ENCODE measurements at places on chromosomes 5 and 9. TPM values are rescaled to one million over a fixed set of nuclear protein-coding genes. Genes with fewer than 3 reads are reported as not detected.
A peak's percentile ranks its signal among the peaks of the same experiment; 100 is the strongest.

The SELENOP gene
- 11.4 TPM for total RNA-seq

The HAPLN1 gene
- 0.05 TPM for total RNA-seq

The IL5 gene
- not detected for total RNA-seq

The LAMC3 gene
- total RNA-seq: 7.7 TPM

The STPG3 gene
- total RNA-seq: not detected

The FCHO2 gene
- 18.7 TPM for total RNA-seq

The C1QTNF3 gene
- 2.6 TPM for total RNA-seq

The CDH10 gene
- not detected for total RNA-seq

The PRRT1B gene
- total RNA-seq: not detected

The PTPN3 gene
- total RNA-seq: 20.8 TPM

The SPINK5 gene
- total RNA-seq: not detected

The AUH gene
- 29.0 TPM for total RNA-seq

The ADAMTSL2 gene
- not detected for total RNA-seq

The PCDHA9 gene
- not detected for total RNA-seq

- H3K36me3 ChIP-seq: no peaks in the 10 kb centered on the region
- H3K4me3 ChIP-seq: no peak overlapping the region
- no peaks in the 10 kb centered on the region for H3K4me1 ChIP-seq
- H3K27ac ChIP-seq: no peak overlapping the region
Measured at GRCh38 chr5:176578391-176578808, 29.3 kb downstream of the CDHR2 start.

- no peak overlapping the region for H3K27ac ChIP-seq
- no peaks in the 10 kb centered on the region for H3K36me3 ChIP-seq
- no peak overlapping the region for H3K4me3 ChIP-seq
- no peak for DNase-seq
- H3K27me3 ChIP-seq: no peaks in the 10 kb centered on the region
Measured at GRCh38 chr5:172871982-172872381, 37.9 kb downstream of the ERGIC1 start.

- no peak overlapping the region for H3K4me3 ChIP-seq
- no peaks in the 10 kb centered on the region for H3K36me3 ChIP-seq
- no peak overlapping the region for H3K27ac ChIP-seq
- H3K27me3 ChIP-seq: no peaks in the 10 kb centered on the region
- H3K4me1 ChIP-seq: no peaks in the 10 kb centered on the region
- DNase-seq: no peak
Measured at GRCh38 chr5:136094189-136094912, 38.3 kb upstream of the SMAD5 start.

- no peak overlapping the region for H3K4me3 ChIP-seq
- peak; percentile 21 for DNase-seq
- H3K27me3 ChIP-seq: 0 out of 2 replicates have a peak, but pooled peaks cover 4% of the 10 kb centered on the region
- no peak overlapping the region for H3K27ac ChIP-seq
Measured at GRCh38 chr5:156824800-156825199, 25.3 kb upstream of the PPP1R2B start.

- no peak overlapping the region for H3K4me3 ChIP-seq
- H3K27ac ChIP-seq: no peak overlapping the region
- H3K4me1 ChIP-seq: peaks cover 31% of the 10 kb centered on the region
- no peaks in the 10 kb centered on the region for H3K27me3 ChIP-seq
- DNase-seq: no peak
- no peaks in the 10 kb centered on the region for H3K36me3 ChIP-seq
Measured at GRCh38 chr5:102625928-102626327, 127.1 kb upstream of the SLCO6A1 start.

DNA sequence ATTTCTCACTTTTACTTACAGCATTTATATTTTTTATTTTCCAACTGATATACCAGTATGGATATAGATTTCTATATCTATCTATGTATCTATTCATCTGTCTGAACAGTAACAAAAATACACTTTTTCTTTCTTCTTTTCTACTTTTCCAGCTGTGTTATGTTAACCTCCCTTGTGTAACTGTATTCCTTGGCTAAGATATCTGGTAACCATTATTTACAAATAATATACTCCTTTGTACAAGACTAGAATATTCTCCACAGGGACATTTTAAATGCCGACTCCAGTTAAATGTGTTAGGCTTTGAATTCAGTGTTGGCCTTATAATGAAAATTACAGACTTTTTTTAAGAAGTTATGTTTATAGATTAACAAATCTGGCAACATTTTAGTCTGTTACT, 168.7 kb downstream of the XRCC4 start:
- no peak overlapping the region for H3K27ac ChIP-seq
- H3K4me3 ChIP-seq: no peak overlapping the region
- H3K4me1 ChIP-seq: no peaks in the 10 kb centered on the region
- no peak for DNase-seq
- H3K27me3 ChIP-seq: no peaks in the 10 kb centered on the region
- no peaks in the 10 kb centered on the region for H3K36me3 ChIP-seq

GRCh38 chr9:121538221-121538620, 38.6 kb upstream of the GGTA1 start:
- H3K4me1 ChIP-seq: no peaks in the 10 kb centered on the region
- no peak overlapping the region for H3K27ac ChIP-seq
- H3K36me3 ChIP-seq: no peaks in the 10 kb centered on the region
- DNase-seq: peak; percentile 48
- H3K27me3 ChIP-seq: no peaks in the 10 kb centered on the region

GRCh38 chr5:180540050-180540694, 46.0 kb downstream of the CNOT6 start:
- no peak for DNase-seq
- H3K36me3 ChIP-seq: peaks cover 11% of the 10 kb centered on the region
- no peak overlapping the region for H3K27ac ChIP-seq
- no peaks in the 10 kb centered on the region for H3K27me3 ChIP-seq
- no peak overlapping the region for H3K4me3 ChIP-seq

GRCh38 chr9:124671861-124672260, 99.2 kb downstream of the NR6A1 start:
- no peak for DNase-seq
- H3K27me3 ChIP-seq: no peaks in the 10 kb centered on the region
- H3K27ac ChIP-seq: no peak overlapping the region
- H3K4me1 ChIP-seq: no peaks in the 10 kb centered on the region
- no peaks in the 10 kb centered on the region for H3K36me3 ChIP-seq

DNA sequence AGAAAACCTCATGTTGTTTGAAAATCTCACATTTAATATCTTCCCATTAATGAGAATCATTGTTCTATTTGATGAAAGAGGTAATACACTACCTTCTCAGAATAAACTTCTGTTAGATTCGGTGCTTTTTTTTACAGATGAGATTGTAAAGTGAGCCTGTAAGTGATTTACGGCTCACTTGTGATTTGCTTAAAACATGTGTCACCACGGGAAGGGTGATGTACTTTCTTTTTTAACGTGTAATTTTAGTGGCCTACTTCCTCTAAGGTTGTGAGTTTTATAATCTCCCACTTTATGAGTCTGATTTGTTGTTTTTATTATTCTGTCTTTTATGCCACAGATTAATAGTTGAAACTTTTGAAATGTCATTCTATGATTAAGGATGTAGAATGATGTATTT, 15.9 kb downstream of the ANXA1 start:
- H3K4me1 ChIP-seq: no peaks in the 10 kb centered on the region
- H3K27me3 ChIP-seq: no peaks in the 10 kb centered on the region
- no peak for DNase-seq
- no peak overlapping the region for H3K4me3 ChIP-seq

DNA sequence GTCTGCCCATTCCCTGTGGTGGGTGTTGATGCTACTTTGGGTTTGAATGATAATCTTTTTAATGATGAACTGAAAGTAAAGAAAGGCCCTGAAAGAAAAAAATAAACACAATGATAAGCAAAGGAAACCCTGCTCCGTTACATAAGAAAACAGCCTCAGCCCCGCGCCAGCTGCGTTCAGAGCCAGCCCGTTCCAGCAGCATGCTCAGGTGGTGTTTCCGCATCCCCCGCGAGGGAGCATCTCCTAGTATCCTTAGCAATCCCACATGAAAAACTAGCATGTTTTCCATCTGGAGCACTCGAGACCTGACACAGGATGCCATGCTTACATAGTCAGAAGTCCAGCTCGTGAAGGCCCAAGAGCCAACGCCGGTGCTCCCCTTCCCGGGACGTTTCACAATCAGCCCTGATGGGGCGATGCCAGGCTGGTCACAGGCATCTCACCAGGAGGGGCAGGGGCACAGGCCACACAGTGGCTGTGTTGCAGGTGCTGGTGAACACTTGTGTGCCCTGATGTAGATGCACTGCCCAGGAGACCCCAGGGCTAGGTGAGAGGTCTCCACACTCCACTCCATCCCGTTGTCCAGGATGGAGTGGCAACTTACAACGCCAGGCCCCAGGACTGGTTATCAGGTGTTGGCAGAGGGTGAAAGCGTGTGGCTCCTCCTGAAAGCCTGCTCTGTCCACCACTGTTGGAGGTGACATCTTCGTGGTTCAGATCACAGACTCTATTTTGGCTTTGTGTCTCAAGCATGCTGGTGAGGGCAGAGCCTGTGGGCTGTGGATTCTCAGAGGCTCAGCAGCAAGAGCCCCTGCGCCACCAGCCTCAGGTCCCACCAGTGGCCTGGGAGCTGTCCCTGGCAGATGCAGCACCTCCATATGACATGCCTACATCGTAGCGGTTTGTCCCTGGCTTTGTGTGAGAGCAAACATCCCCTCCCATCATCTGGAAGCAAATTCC, 246.8 kb upstream of the IRX1 start:
- H3K27ac ChIP-seq: no peak overlapping the region
- DNase-seq: no peak
- H3K27me3 ChIP-seq: no peaks in the 10 kb centered on the region
- no peaks in the 10 kb centered on the region for H3K4me1 ChIP-seq
- no peaks in the 10 kb centered on the region for H3K36me3 ChIP-seq

- DNase-seq: no peak
- no peaks in the 10 kb centered on the region for H3K27me3 ChIP-seq
- no peaks in the 10 kb centered on the region for H3K36me3 ChIP-seq
- H3K4me1 ChIP-seq: no peaks in the 10 kb centered on the region
- no peak overlapping the region for H3K4me3 ChIP-seq
Measured at GRCh38 chr9:91555132-91555531, 131.5 kb upstream of the NFIL3 start.

- DNase-seq: no peak
- peaks cover 10% of the 10 kb centered on the region for H3K4me1 ChIP-seq
- no peaks in the 10 kb centered on the region for H3K36me3 ChIP-seq
Measured at GRCh38 chr9:114775981-114776380, 29.9 kb downstream of the TNFSF15 start.

- no peak overlapping the region for H3K27ac ChIP-seq
- DNase-seq: no peak
- H3K27me3 ChIP-seq: 0 out of 2 replicates have a peak, but pooled peaks cover 9% of the 10 kb centered on the region
- H3K4me3 ChIP-seq: no peak overlapping the region
- no peaks in the 10 kb centered on the region for H3K36me3 ChIP-seq
Measured at GRCh38 chr9:76271755-76272154, 122.5 kb downstream of the RFK start.

GRCh38 chr5:11608530-11608929, 295.7 kb downstream of the CTNND2 start:
- no peak for DNase-seq
- no peak overlapping the region for H3K4me3 ChIP-seq
- no peak overlapping the region for H3K27ac ChIP-seq
- H3K27me3 ChIP-seq: no peaks in the 10 kb centered on the region
- H3K36me3 ChIP-seq: no peaks in the 10 kb centered on the region
- H3K4me1 ChIP-seq: no peaks in the 10 kb centered on the region

- H3K36me3 ChIP-seq: no peaks in the 10 kb centered on the region
- no peaks in the 10 kb centered on the region for H3K4me1 ChIP-seq
- peaks cover 5% of the 10 kb centered on the region for H3K27me3 ChIP-seq
- no peak overlapping the region for H3K4me3 ChIP-seq
- no peak for DNase-seq
- H3K27ac ChIP-seq: no peak overlapping the region
Measured at GRCh38 chr9:20355022-20355421, 267.3 kb downstream of the MLLT3 start.

- H3K36me3 ChIP-seq: no peaks in the 10 kb centered on the region
- H3K27me3 ChIP-seq: no peaks in the 10 kb centered on the region
- no peaks in the 10 kb centered on the region for H3K4me1 ChIP-seq
- H3K27ac ChIP-seq: no peak overlapping the region
- no peak overlapping the region for H3K4me3 ChIP-seq
Measured at GRCh38 chr5:167512111-167512510, 779.3 kb upstream of the WWC1 start.

GRCh38 chr9:100561256-100561655, 16.6 kb upstream of the CAVIN4 start:
- no peak for DNase-seq
- no peaks in the 10 kb centered on the region for H3K27me3 ChIP-seq
- H3K4me3 ChIP-seq: no peak overlapping the region
- no peak overlapping the region for H3K27ac ChIP-seq
- no peaks in the 10 kb centered on the region for H3K4me1 ChIP-seq
- H3K36me3 ChIP-seq: no peaks in the 10 kb centered on the region

DNA sequence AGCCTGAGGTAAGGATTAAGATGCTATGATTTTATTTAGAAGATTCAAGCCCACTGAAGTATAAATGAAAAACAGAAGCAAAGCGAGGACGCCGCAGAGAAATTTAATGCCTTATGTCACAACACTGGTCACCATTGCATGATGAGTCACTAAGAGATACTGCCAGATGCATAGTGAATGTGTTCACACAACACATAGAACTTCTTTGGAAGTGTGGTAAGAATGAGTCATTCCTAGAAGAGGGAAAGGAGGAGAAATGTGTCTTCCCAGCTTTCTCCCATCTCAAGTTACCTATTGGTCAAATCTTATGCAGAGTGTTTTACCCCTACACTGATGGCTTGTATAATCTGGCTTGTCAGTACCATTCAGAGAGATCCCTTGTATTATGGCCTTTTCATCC, 465.3 kb upstream of the ARRDC3 start:
- no peak overlapping the region for H3K4me3 ChIP-seq
- DNase-seq: peak; percentile 81
- peaks cover 32% of the 10 kb centered on the region for H3K4me1 ChIP-seq
- no peak overlapping the region for H3K27ac ChIP-seq
- no peaks in the 10 kb centered on the region for H3K36me3 ChIP-seq
- H3K27me3 ChIP-seq: no peaks in the 10 kb centered on the region

DNA sequence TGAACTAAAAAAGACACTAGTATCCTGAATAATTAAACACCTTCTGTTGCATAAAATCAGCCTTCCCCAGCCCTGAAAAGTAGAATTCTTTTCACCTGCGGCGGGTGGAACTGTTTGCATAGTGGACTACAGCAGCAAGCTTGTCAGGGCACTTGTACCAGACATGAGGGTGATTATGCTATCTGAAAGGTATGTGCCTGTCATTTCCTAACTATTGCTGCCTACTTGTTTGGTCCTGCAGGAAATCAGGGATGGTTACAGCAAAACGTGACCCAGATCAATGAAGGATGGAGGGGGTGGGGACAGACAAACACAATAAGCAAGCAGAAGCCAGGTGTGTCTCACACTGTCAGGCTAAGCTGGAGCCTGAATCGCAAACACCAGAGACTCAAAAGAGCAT, 385.6 kb downstream of the MLLT3 start:
- no peaks in the 10 kb centered on the region for H3K36me3 ChIP-seq
- DNase-seq: no peak
- H3K27ac ChIP-seq: no peak overlapping the region
- no peak overlapping the region for H3K4me3 ChIP-seq
- H3K4me1 ChIP-seq: no peaks in the 10 kb centered on the region
- peaks cover 19% of the 10 kb centered on the region for H3K27me3 ChIP-seq
